ENCODE measurements at places on chromosomes 12 and 14.

DNA sequence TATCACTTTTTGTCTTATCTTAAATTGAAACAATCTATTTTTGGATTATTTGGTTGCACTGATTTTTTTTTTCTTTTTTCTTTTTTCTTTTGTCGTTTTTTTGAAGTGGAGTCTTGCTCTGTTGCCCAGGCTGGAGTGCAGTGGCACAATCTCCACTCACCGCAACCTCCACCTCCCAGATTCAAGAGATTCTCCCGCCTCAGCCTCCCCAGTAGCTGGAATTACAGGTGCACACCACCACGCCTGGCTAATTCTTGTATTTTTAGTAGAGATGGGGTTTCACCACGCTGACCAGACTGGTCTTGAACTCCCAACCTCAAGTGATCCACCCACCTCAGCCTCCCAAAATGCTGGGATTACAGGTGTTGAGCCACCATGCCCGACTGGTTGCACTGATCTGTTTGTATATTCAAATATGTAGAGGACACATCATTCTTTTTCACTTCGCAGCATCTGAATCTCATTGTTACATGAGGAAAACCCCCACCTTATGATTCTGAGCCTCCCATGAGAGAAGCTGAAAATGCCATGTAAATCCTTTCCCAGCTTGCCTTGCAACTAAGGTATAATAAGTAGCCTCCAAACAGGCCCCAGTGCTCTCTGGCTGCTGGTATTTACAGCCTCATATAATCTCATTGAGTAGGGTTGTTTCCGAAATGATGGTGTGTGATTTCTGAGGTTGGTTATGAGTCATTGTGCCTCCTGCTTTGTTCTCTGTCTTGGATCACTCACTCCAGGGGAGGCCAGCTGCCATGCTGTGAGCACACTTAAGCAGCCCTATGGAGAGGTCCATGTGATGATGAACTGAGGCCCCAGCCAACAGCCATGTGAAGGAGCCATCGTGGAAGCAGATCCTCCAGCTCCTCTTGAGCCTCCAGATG lies 5.2 kb upstream of the HSP90B1 start:
- DNase-seq: peak; percentile 52

GRCh38 chr14:72726444-72726843 lies 167.5 kb downstream of the DPF3 start:
- DNase-seq: no peak

GRCh38 chr12:26361964-26362363 lies 166.6 kb downstream of the SSPN start:
- no peak for DNase-seq

DNA sequence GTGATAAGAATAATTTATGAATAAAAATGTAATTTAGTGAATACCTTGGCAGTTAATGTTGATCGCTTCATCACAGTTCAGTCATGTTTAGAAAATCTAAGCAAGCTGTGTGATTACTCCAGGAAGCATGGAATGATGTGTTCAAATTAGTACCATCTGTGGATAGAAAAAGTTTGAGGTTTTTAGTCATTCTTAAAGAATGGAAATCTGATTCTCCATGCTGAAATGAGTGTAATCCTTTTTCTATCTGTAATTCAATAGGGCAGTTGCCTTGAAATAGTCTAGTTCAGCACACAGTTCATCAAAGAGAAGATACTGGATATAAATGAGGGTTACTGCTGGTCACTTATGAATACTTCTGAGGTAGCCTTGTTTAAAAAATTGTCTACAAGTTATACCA lies 127.2 kb upstream of the MYF6 start:
- no peak for DNase-seq

DNA sequence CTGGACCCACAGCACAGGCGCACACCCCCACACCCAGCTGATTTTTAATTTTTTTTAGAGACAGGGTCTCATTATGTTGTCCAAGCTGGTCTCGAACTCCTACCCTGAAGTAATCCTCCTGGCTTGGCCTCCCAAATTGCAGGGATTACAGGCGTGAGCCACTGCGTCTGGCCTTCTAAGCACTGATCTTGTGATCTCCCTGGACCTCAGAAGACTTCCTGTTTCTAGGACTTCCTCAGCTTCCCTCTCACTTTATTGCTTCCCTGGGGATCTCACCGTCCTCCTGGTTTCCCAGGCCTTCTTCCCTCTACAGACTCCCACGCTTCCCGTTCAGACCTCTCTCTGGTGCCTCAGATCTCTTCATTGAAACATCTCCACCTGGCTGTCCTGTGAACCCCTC lies 13.8 kb downstream of the ZNF839 start:
- no peak for DNase-seq

DNA sequence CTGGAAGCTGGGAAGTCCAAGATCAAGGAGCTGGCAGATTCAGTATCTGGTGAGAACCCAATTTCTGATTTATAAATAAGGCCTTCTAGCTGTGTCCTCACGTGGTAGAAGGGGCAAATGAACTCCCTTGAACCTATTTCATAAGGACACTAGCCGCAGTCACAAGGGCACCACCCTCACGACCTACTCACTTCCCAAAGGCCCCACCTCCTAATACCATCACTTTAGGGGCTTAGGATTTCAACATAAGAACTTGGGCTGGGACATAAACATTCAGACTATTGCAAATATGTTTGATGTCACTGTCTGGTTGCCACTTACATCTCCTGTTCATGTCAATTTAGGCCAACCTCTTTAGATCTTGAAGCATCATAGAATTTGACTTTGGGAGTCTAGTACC lies 10.8 kb upstream of the CNIH1 start:
- no peak for DNase-seq

- DNase-seq: no peak
Measured at GRCh38 chr12:13195250-13195649, 1.3 kb upstream of the EMP1 start.

Data from stimulated activated CD4-positive, alpha-beta T cell treated with anti-CD3 and anti-CD28 coated beads, Interleukin-2, amount 100 ng/mL, for 48 hours (primary cell).